ENCODE measurements at places on chromosomes 2 and 18.

DNA sequence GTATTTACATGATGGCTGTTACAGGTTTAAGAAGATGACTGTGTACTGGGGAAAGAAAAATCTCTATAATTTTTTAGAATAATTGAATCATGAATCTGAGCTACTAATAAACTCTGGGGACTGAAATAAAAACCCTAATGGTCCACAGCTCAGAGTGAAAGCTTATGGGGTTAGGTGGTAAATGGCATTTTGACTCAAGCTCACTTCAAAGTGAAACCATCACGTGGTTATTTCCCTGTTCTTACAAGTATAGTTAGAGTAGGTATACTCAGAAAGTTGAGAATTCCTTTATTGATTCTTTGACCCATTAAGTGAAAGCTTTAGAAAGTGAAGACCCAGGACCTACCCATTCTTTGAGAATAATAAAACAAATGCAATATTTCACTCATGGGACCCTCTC, 626.2 kb upstream of the SETBP1 start:
- DNase-seq = no peak

GRCh38 chr2:29780906-29781305, 140.5 kb downstream of the ALK start:
- no peak for DNase-seq

GRCh38 chr2:133421516-133422324, 146.5 kb downstream of the NCKAP5 start:
- no peak for DNase-seq

GRCh38 chr2:9552219-9553178, 3.1 kb downstream of the ADAM17 start:
- DNase-seq = peak; percentile 66

- DNase-seq = no peak
These were observed 1160.7 kb downstream of the CNTNAP5 start for GRCh38 chr2:125185691-125186270.

DNA sequence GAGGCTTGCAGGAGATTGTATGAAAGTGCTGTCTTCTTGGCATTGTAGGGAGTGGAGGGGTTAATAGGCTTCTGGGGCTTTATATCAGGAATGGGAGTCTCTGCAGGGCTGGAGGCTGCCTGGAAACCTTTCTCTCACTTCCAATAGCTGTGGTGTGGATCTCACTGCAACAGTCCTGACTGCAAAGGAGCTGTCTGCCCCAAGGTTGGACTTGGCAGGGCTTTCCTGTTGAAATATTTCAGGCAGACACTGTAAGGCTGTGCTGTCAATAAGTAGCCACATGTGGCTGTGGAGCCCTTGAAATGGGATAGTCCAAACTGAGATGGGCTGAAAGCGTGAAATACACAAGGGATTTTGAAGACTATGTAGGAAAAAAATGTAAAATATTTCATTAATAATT, 399.1 kb upstream of the SPRED2 start:
- DNase-seq = no peak

GRCh38 chr2:109522063-109522374, 91.7 kb downstream of the SEPTIN10 start:
- DNase-seq = no peak

GRCh38 chr2:128115921-128116623, 25.1 kb downstream of the UGGT1 start:
- DNase-seq = no peak

DNA sequence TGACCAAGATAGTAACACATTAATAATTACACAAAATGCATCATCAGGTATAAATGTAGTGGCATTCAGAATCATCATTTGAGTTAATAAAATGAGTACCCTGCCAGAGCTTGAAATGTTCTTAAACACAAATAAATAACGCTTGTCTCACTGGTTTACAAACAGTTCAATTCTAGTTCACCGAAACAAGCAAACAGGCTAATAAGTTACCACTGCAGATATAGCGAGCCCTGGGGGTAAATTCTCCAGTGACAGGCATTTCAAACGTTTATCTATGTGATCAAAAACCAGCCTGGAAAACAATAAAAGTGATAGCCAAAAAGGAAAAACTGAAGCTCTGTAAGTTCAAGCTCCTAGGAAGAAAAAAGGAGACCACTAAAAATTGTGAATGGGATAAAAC, 152.6 kb downstream of the THADA start:
- no peak for DNase-seq

DNA sequence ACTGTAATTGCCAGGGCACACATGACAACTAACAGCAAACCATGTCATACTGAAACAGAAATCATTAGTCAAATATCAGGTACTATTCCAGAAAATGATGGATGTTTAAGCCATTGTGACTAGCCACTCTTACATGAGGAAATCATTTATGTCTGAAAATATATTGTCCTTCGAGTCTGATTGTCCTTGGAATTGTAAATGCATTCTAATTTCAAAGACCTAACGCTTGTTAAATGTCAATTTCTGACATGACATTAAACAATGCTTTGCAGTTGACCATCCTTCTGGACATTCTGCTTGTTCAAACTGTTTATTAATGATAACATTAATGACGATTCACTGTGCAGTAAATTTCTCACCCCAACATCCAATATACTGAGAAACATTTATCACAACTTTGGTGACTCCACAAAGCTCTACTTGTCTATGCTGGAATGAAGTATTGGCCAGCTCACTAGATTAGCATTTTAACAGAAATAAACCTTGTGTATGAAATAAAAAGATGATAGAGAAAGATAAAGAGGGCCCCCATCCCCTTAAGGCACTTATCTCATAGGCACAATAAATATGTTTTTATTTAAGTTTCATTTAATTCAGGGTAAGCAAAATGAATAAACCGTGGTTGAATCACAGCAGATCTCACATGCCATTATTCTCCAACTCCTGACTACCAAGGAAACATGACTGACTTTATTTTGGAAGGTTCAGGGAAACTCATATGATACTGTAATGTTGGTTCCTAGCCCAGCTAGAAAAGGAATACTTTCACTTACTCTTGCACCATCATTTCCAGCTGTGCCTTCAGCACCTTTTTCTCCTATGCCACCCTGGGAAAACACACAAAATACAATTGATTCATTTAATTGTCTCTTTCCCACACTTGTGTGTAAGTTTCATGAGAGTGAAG, 82.3 kb downstream of the COL3A1 start:
- DNase-seq = no peak

DNA sequence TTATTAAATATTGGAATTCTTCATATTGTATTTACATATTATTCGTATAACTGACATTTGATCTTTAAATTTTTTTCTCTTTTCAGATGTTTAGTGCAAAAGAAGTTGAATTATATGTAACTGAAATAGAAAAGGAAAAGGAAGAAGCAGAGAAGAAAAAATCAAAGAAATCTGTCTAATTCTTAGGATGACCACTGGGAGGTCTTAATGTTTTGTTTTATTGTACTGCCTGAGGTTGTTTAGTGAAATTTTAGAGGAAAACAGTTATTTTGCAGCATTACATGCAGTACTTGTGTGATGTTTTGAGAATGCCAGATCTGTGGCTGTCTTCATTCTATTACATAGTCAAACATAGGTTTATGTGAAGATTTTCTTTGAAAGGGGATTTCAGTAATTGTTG, 34.0 kb upstream of the TAF4B start:
- no peak for DNase-seq

- no peak for DNase-seq
These were observed 26.1 kb downstream of the SERPINB7 start for GRCh38 chr18:63801343-63801742.

- DNase-seq = no peak
These were observed 42.9 kb upstream of the PDK1 start for GRCh38 chr2:172512810-172513523.

- DNase-seq = no peak
These were observed 3.1 kb downstream of the CCT7 start for GRCh38 chr2:73237168-73237567.

GRCh38 chr2:180161415-180161814, 154.3 kb upstream of the CWC22 start:
- DNase-seq = no peak

GRCh38 chr2:24930768-24931167, 10.7 kb upstream of the ADCY3 start:
- no peak for DNase-seq

- no peak for DNase-seq
These were observed 192.9 kb downstream of the AFF3 start for GRCh38 chr2:99949530-99949929.

GRCh38 chr2:32910883-32911598, 35.7 kb upstream of the LTBP1 start:
- no peak for DNase-seq

GRCh38 chr18:28048612-28049011, 128.3 kb downstream of the CDH2 start:
- no peak for DNase-seq

DNA sequence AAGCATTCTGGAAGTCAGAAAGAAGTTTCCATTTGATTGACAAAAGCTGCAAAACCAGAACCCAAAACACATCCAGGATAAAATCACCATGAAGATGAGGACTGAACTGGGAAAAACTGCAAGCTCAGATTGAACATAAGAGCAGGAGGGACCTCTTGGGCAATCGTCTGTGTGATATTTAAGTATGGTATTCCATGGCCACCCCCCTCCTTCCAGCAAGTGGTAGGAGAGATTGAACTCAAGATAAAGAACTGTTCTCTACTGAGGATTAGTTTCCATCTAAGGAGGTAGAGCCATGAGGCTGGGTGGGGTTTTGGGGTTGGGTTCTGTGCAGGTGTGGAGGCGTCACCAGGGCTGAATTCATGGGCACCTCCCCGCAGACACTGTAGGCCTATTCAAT, 251.1 kb downstream of the NCKAP5 start:
- DNase-seq = no peak

GRCh38 chr2:85813982-85814801, 60.4 kb downstream of the ATOH8 start:
- DNase-seq = peak; percentile 91

DNA sequence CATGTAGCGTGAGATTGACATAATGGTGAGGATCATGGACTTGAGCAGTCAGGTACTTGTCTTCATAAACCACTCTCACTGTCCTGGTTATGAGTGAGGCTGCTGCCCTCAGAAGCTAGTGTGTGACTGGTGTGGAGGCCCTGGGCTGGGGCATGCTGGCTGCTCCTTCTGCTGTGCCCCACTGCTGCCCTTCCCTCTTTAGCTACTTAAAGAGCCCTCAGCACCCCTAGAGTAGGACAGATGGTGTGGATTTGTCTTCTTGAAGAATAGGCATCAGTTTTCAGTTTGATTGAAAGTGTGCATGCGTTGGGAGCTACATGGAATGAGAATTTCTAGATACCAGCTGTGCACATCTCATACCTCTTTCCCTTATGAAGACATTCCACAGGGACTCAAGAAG, 15.4 kb downstream of the CPLX4 start:
- DNase-seq = no peak

DNA sequence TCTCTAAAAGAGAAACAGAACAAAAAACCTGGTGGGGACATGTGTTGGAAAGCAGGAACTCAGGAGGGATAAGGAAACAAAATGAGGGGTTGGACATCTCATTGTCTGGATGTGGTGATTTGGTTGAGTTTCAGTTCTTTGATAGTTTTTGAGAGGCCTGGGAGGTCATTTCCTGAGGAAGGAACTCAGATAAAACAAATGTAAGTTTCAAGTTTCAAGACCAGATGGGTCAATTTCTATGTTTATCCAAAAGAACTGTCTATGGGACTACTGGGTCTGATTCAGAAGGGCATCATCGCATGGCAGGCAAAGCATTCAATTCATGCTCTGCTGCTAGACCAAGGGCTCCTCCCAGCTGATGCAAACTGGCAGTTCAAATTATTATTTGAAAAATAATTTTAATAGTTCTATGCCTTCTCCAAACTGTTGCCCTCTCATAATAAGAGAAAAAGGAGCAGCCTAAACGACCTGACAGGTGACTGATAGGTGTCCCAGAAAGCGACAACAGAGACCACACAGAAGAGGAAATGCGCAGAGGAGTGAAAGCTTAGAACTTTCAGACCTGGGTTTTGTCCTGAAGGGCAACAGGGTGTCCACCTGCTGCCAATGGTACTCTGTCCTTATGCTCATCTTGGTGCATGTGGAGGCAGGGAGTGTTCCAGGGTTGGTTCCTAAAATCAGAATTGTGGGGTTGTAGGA, 39.3 kb upstream of the SH3RF3 start:
- no peak for DNase-seq
